Calu3 (cell line): ENCODE measurements at places on chromosomes 16 and 17. TPM values are rescaled to one million over a fixed set of nuclear protein-coding genes. Genes with fewer than 3 reads are reported as not detected.

The CCL7 gene
- total RNA-seq = not detected in 2 replicates

The MYO15B gene
- total RNA-seq = 58.4 and 78.6 TPM in 2 replicates

The PGS1 gene
- total RNA-seq = 39.5 and 42.6 TPM in 2 replicates

The CHRNE gene
- 0.19 TPM in 1 of 2 replicates, not detected in the other for total RNA-seq

The OGFOD1 gene
- 59.6 and 60.6 TPM in 2 replicates for total RNA-seq

DNA sequence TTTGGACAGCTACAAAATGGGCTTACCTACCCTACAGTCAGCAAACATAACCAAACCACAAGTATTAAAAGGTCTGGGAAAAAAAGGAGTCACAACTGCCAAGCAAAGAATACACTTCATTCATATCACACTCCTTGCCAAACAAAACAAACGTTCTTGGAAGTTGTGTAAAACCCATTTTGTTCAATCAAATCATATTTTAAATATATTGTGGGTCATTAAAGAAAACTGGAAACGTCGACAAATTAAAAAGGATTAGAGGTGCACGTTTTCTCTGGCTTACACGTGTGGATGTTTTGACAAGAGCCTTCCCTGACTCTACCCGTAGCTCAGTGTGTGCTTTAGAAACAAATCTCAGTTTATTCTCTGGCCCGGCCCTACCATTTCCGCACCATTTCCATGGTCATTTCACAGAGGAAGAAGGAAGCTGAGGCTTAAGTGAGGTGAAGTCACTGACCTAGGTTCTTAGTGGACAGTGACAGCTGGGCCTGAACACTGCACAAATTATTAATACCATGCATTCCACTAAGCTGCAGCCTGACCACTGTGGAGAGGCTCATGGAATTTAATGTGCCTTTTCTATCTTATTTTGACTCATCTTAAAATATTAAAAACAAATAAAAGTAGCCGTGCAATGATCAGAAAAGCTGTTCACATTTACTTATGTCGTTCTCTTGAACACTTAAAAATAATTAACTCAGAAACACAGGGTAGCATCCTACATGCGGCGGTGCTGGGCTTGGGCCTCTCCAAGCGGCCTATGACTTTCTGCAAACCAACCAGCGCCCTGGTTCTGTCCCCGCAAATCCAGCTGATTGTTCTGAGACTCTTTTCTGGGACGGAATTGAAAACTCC lies 968 bp downstream of the CEP112 start:
- DNase-seq = no peak

- no peak for DNase-seq
Observed at GRCh38 chr16:50763211-50763610, 21.3 kb downstream of the CYLD start.

- DNase-seq = no peak
Observed at GRCh38 chr16:35409503-35409902, 1950.1 kb downstream of the TP53TG3F start.

DNA sequence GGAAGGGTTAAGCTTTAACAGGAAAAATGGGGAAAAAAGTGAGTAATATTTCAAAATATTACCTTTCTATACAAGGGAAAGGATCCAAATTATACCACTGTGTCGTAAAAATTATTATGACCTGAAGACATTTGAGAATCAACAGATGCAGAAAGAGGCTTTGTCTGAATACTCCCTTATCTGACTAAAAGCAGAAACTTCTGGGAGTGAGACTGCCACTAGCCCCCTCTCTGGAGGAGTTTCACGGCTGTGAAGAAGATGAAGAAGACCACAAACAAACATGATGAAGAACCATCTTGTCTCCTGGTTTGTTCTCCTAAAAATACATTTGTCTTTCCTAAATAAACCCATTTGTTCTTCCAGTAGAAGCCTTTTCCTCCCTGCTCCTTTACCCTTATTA lies 29.4 kb downstream of the CNTROB start:
- DNase-seq = no peak

DNA sequence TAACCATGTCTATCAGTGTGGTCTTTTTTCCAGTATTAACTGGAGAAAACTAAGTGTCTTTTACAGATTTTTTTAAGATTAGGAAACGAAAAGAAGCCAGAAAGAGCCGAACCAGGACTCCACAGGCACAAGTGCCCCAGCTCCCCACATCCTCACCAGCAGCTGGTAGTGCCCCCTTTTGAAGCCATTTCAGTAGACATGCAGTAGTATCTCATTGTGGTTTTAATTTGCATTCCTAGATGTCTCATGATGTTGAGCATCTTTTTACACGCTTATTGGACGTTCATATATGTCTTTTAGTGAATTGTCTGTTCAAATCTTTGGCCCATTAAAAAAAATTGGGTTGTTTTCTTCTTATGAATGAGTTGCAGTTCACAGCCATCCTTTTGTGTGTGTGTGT lies 4.8 kb upstream of the CMTM3 start:
- DNase-seq = no peak

DNA sequence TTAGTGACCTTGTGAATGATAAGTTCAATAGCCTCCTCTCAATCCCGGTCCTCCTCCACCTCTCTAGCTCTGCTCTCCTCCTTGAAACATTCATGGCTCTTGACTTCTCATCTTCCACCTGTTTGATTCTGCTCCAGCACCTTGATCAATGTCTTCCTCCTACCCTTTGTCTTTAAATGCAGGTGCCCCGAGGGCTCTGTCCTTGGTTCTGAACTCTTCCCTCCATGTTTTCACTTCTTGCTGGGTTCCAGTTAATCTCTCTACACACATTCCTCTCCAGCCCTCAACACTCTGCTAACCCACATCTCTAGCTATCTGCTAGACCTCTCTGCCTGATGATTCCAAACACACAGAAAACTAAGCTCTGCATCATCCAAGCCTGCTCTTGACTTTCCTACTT lies 13.4 kb downstream of the CD300E start:
- DNase-seq = no peak

DNA sequence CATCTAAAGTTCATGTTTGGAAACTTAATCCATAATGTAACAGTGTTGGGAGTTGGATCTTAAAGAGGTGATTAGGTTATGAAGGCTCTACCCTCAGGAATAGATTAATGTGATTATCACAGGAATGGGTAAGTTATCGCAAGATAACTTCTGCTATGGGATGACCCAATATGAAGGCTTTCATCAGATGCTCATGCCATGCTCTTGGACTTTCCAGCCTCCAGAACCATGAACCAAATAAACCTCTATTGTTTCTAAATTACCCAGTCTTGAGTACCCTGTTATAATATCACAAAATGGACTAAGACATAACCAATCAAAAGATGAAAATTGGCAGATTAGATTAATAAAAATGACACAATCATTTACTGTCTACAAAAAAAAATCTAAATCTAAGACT lies 906.9 kb upstream of the SOX9 start:
- DNase-seq = no peak

The TAT gene
- total RNA-seq = 0.10 TPM in 1 of 2 replicates, not detected in the other

GRCh38 chr17:47728214-47728877 lies 4.7 kb upstream of the TBX21 start:
- DNase-seq = no peak
